ENCODE measurements at places on chromosomes 12 and 14.
A peak's percentile ranks its signal among the peaks of the same experiment; 100 is the strongest.

GRCh38 chr14:53956427-53957201 is at the start of gene BMP4:
Gene BMP4, minus strand, starts transcription at chr14:53956825. Its CDS starts 4,603 bp downstream, at chr14:53952222.
- peak; percentile 94 for DNase-seq

GRCh38 chr14:69928111-69928523 is 48.9 kb downstream of the SMOC1 start:
- DNase-seq: no peak

GRCh38 chr14:36096090-36096489 is 80.4 kb downstream of the PTCSC3 start:
- DNase-seq: no peak

DNA sequence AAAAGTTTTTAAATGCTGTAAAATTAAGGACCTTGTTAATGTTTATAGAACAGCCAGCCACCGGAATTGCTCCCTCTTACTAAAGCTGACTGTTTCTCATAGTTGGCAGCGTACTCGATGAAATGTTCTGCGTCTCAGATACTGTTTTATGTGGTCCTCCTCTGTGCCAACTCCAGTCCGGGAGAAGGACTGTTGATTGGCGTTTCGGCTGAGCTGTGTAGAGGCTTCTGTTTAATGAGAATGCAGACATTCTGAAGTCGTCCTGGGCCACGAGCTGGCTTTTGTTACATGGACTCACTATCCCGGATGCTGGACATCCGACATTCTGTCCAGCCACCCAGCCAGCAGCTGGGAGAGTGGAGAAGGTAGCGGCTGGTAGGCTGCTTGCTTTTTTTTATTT is 75.4 kb downstream of the WDR20 start:
- no peak for DNase-seq

GRCh38 chr14:101243587-101244338 is 317.5 kb upstream of the DIO3 start:
- DNase-seq: peak; percentile 48

- DNase-seq: no peak
These were observed 251.6 kb downstream of the SLC15A4 start for GRCh38 chr12:128571906-128572810.

DNA sequence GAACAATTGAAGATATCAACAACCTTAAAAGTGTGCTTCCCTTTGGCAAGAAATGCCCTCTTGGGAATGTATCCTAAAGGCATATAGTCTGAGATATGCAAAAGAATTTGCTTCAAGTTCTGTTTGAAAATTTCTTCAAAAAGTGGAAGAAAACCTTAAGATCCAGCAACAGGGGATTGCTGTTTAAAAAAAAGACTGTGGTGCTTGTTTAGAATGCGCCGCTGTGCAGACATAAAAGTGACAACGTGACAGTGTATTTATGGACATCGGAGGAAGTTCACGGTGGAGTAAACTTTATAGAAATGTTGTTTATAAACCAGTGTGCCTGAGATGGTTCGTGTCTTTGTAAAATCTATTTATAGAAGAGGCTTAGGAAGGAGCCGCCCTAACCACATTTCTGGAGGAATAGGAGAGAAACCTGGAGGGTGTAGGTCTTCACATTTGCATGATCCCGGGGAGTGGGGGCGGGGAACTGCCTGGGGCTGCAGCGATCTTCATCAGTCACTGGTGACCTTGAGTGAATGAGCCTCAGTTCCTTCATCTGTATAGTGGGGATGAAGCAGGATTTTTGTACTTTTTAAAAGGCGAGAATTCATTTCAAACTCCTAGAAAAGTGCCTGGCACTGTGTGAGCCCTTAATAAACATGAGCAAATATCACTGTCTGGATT is 27.5 kb downstream of the ADGRD1 start:
- no peak for DNase-seq

GRCh38 chr12:108495054-108495453 is 20.0 kb upstream of the FICD start:
- no peak for DNase-seq

DNA sequence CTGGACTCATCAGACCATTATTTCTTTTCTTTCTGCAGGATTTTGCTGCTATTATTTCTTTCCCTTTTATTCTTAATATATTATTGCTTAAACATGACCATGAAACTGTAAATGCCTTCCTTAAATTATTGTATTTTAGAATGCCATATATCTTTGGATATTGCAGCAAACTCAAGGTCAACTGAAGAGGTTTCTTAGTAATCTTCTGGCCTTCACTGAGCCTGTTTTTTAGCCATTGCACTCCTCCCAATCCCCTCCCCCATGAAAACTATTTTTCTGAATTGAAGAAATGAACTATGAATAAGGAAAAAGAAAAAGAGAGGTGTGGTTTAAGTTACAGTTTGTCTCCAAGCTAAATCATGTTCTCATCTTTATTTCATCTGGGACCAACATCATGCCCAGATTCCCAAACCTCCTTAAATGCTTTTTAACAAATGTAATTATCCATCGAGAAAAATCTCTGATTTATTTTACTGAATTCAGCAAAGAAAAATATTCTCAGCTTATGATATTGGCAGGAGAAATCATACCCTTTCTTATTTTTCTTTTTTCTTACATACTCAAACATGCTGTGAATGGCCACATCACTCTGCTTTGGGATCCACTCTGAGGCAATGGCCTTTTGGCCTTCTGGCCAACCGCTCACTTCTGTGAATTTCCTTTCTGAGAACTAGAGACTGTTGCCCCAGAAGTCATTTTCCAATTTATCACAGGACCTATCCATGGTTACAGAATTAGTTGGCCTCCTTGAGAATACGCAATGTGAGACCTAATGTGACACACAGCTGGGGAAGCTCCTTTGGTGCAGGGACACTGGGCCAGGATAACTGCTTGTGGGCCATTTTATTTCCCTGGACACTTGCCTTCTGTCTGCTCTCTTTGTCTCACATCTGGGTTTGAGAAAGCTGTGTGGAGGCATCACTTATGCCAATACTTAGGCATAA is 50.9 kb downstream of the IGF1 start:
- DNase-seq: peak; percentile 71

- no peak for DNase-seq
These were observed 839 bp downstream of the FICD start for GRCh38 chr12:108515916-108516315.

DNA sequence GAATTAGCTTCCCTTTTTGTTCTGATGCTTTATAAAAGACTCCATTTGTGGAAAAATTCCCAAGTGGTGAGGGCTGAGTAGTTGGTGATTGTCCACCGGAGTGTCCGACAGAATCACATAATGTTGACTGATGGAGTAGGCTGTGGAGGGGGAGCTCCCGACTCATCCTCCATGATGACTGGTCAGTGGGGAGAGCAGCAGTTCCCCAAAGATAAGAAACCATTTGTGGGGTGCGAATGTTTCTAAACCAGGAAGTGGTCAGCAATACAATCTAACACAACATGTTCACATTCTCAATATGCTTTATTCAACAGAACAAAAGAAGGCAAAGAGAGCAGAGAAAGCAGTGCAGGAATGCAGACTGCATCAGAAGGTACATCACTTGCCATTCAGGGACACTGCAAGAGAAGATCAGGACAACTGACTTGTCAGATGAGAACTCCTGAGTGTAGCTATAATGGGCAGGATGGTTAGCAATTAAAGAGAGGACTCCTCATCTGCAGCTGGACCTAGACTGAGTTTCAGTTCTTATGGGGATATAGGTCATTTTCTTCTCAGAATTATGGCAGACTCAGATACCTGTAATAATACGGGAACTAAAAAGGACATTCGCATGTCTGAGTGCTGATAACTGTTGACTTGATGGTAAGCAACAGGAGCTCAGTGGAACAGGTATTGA is 5.4 kb downstream of the KRT6B start:
- no peak for DNase-seq

DNA sequence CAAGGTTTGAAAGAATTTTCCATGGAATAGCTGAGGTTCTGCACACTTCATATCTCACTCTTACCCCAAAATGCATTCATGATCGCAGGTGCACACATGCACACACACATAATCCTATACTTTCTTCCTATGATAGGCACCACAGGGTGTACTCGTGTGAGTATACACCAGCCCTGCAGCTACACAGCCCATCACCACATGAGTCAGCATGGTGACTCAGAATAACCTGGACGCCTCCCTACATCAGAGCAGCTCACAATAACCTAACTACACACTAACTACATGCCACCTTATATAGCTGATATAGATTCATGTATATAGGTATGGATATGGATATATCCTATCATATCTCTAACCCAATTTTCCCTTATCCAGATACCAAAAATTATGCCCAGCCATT is 850.2 kb upstream of the TMEM132C start:
- no peak for DNase-seq

DNA sequence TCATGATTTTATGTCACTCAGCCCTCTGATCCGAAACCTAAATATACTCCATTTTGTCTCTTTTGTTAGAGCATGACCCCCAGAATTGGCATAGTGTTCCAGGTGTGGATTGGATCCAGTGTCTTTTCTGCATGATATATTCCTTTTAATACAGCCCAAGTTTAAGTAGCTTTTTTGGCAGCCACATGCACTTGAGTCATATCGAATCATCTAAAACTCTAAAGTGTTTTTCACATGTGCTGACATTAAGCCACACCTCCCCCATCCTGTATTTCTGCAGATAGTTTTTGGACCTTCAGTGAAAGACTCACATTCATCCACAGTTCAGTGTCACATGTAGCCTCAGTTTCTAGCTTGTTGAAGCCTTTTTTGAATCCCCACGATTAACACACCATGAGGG is 30.6 kb downstream of the BORCS5 start:
- no peak for DNase-seq

DNA sequence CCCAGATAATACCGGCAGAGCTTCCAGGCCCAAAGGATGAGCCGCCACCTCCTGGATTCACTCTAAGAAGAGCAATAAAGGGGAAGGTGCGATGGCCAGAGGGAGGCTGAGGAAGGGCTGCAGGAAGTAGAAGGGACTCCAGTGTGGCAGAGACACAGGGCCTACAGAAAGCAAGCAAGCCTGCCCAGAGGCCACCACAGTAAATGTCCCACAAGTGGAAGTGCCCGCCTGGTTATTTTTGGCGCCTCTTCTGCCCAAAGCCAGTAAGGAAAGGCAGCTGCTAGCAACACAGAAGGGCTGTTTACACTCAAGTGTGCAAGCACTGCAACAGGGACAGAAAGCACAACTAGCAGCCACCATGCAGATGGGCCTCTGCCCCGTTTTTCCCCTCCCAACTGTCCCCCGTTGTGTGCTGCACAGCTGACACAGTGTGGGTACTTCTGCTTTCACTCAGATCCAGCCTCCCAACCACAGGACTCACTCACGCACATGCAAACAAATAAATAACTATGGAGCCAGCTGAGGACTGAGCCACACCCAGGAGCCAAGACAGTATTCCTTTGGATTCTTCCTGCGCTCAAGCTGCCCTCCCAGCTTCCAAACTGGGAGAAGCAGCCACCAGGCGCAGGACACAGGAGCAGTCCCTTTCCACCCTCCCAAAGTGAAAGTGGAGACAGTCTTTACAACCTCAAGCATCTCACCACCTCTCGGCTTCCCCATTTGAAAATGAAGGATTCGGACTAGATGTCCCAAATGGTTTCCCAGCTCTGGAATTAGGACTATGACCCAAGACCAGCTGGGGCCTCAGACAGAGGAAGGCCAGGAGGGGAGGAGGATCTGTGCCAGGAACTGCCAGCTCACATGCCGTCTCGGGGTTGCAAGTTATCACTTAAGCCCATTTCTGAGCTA is 40.0 kb upstream of the PNMA1 start:
- DNase-seq: no peak

- DNase-seq: no peak
These were observed 101.4 kb upstream of the BBS10 start for GRCh38 chr12:76449583-76449982.

- DNase-seq: no peak
These were observed 281.7 kb upstream of the AMIGO2 start for GRCh38 chr12:47361389-47362021.

DNA sequence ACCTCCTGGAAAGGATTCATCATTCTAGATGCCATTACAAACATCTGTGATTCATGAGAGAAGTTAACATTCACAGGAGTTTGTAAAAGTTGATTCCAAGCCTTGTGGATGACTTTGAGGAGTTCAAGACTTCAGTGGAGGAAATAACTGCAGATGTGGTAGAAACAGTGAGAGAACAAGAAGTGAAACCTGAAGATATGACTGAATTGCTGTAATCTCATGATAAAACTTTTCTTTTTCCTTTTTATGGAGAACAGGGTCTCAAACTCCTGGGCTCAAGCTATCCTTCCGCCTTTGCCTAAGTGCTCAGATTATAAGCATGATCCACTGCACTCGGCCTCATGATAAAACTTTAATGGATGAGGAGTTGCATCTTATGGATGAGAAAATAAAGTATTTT is 64.5 kb upstream of the GTF2A1 start:
- no peak for DNase-seq

- DNase-seq: no peak
These were observed 24.3 kb upstream of the ATF1 start for GRCh38 chr12:50739611-50740010.

- DNase-seq: no peak
These were observed 44.4 kb downstream of the DDX51 start for GRCh38 chr12:132099739-132100138.

DNA sequence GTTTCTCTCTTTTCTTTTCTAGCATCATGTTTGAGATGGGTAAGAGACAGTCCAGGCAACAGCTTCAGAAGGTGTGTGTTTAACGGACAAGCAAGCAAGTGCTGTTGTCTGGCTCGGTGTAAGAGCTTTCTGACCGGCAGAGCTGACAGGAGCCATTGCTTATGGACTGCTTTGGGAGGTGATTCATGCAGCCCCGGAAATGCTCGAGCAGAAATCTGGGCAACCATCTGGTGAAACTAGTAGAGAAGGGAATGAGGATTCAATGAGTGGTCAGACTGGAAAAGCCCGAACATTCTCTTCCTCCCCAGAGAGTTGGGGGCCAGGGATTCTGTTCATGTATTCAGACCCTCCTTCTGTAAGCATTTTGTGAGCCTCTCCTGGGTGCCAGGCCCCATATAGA is 24.4 kb downstream of the TUNAR start:
- no peak for DNase-seq

GRCh38 chr14:56195704-56196103 is 77.5 kb downstream of the PELI2 start:
- DNase-seq: no peak

GRCh38 chr12:108972358-108972757 is 48.5 kb downstream of the SVOP start:
- no peak for DNase-seq

DNA sequence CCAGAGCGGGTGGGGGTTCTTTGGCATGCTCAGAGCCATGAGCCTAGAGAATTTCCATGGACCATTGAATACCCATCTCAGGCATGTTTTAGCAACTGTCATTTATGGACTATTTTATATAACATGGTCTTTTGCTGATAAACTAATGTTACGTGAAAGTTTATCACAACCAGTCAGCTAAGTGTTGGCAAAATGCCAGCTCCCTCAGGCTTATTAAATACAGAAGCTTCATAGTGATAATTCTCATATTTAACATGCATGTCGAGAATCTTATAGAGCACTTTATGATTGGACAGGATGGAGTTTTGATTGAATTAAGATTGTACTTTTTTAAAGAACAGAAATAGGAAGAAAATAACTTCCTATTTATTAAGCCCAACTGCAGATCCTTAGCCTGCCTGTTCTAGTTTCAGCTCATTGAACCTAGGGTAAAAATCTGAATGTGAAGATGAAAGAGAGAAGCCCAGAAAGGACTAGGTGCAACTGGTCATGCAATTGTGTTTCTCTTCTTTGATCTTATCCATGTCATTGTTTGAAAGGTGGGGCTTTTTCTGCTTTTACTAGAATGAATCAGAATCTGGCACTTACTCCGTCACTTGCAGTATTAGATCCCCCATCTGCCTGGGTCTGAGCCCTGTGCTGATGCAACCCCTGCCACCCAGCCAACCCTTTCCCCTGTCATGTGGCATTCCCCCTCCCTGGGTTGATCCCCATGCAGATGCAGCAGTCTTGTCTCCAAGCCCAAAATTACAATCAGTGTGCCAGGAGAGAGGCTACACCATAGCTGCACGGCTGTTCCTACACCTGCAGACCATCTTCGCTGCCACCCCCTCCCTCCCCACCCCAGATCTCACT is 134.6 kb upstream of the EVL start:
- peak; percentile 64 for DNase-seq
